ENCODE measurements at places on chromosomes 1 and 21. TPM values are rescaled to one million over a fixed set of nuclear protein-coding genes. Genes with fewer than 3 reads are reported as not detected.

PTP4A2 gene
- total RNA-seq = 342 TPM

GSTM1 gene
- total RNA-seq = not detected

DNAJC16 gene
- total RNA-seq = 12.2 TPM

SH2D1B gene
- total RNA-seq = not detected

CLEC20A gene
- total RNA-seq = not detected

CFAP57 gene
- total RNA-seq = 0.32 TPM

FAM177B gene
- not detected for total RNA-seq

ANGPTL3 gene
- total RNA-seq = not detected

TFAP2E gene
- 0.27 TPM for total RNA-seq

EXTL2 gene
- 10.8 TPM for total RNA-seq

DNA sequence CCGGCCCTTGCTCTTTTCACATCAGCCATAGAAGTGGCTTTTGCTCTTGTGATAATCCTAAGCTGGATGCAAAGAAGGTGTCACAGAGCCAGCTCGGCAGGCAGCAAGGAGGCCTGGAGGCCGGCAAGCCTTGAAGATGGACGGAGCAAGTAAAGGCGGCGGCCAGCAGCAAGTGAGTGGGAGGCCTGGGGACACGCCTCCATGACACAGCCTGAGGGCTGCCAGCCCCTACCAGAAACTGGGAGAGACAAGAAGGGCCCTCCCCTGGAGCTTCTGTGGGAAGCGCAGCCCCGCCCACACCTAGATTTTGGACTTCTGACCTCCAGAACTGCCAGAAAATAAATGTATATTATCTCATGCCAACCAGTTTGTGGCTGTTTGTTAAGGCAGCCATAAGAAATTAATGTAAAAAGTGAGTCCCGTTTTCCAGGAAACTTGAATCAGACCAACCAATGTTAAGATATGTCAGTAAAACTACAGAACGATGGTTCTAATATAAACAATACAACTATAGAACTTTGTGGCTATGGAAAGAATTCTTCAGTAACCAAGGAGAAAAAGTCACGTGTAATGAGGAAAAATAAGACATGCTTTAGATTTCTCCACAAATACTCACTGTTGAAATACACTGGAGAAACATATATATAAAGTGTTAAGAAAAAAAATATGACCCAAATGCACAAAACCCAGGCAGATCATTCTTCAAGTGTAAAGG is 49.9 kb downstream of the BACE2 start:
- DNase-seq = no peak

DNA sequence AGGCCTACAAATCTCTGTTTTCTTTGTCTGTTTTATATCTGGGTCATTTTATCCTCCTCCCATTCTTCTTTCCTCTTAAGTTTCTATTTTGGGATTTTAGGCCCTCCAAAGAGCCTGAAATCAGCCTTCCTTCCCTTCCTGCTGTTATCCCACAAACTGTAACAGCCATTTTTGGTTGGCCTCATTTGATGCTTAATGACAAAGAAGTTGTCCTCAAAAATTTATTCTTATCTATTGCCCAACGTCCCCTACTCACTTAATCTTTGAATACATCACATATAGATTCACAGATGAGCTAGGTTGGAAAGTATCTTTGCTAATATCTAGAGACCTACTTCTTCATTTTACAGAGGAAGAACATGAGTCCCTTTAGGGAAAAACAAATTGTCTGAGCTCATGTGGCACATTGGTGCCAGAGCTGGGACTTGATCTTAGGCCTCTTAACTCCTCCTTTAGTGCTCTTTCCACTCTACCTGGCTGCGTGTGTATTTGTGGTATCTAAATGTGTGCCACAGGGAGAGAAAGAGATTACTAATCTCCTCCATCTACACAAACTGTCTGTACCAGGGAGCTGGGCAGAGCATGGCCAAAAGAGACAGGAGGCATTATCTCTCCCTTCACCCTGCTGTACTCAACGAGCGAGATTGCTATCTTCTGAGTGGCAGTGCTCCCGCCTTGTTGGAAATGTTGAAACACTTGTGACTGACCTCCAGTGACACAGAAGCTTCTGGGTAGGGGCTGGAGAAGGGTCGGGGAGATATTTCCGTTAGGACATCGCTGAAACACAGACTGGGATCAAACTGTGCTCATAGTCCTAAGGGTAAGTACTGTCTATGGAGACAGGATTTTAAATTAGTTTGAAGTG is 30.1 kb downstream of the RHEX start:
- no peak for DNase-seq

DNA sequence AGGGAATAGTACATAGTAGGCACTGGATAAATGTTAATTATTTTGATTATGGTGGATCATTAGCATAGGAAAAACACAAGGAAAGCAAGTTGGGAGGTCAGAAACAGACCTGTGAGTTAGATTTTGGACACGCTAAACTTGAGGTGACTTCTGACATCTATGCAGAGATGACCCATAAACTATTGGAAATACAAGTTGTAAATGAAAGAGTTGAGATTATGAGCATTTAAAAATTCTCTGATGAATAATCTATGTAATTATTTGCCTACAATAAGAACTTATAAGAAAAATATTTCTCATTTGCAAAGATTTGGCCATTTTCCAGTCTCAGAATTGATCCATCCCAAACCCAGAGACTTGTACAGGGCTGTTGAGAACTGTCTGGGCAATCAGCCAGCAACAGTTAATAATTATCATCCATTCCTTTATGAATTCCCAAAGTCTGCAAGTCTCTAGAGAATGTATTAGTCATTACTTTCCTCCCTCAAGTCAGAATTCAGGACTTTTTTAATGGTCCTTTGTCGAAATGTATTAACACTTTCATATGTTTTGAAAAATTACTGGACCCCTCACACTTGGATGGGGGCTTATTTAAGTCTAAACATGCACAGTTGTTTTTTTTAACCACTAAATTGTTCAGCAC is 19.4 kb upstream of the SLAMF6 start:
- DNase-seq = no peak

DNA sequence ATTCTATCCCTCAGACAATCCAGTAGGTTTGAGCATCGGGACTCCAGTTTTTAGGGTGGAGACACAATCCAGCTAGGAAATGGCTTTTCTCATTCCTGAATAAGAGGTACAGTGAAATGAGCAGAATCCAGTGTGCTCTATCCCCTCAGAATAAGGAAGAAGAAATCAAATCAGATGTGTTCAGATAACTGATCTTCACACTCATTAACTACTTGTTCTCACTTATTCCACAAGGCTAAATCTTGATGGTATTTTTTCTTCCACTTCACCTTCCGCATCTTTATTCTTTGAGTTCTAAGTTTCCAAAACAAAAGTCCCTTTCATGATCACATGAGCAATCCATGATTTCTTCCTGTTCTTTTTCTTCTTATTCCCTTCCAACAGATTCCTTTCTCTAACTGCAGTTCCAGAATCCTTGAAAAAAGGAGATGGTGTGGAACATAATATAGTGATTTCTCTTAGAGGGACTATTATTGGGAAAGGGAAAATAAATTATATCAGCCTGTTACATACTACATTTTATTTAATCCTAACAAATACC is 1.7 kb downstream of the SYT11 start:
- no peak for DNase-seq

GRCh38 chr1:244647819-244648218 is 5.1 kb upstream of the DESI2 start:
- DNase-seq = no peak

DNA sequence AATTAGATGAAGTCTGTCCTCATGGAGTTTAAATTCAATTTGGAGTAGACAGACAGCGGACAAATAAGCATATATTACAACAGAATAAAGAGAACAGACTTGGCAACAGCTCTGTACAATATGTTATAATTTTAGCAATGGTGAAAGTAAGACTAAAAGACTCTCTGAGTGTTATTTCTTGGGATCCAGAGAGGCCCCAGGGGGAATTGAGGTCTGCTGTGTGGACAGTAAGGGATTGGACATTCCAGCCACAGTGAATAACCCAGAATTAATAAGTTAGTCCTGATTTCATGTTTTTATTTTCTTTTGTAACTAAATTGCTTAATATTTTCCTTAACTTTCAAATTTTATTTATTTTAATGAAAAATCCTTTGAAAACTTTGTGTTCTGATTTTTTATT is 101.7 kb downstream of the PATJ start:
- no peak for DNase-seq

- no peak for DNase-seq
These were observed 17.5 kb downstream of the ZBTB18 start for GRCh38 chr1:244068567-244068966.

GRCh38 chr1:237863234-237863633 is 27.5 kb downstream of the ZP4 start:
- no peak for DNase-seq

DNA sequence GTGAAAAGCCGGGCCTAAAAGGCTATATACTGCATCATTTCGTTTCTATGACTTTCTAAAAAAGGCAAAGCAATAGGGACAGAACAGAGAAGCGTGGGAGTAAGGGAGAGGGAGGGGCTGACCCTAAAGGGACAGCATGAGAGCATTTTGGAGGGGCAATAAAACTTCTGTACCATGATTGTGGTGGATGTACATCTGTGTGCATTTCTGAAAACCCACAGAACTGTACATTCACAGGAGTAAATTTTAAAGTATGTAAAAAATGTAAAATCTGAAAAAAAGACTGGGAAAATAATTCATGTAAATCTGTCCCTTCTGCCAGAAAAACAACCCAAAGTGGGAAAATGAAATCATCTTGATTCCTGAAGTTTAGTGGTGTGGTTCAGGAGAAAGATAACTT is 235.4 kb downstream of the CENPF start:
- DNase-seq = no peak

GRCh38 chr1:220371324-220371723 is 99.1 kb upstream of the RAB3GAP2 start:
- DNase-seq = no peak

- DNase-seq = no peak
These were observed 180.7 kb downstream of the ZBTB18 start for GRCh38 chr1:244231572-244232315.

DNA sequence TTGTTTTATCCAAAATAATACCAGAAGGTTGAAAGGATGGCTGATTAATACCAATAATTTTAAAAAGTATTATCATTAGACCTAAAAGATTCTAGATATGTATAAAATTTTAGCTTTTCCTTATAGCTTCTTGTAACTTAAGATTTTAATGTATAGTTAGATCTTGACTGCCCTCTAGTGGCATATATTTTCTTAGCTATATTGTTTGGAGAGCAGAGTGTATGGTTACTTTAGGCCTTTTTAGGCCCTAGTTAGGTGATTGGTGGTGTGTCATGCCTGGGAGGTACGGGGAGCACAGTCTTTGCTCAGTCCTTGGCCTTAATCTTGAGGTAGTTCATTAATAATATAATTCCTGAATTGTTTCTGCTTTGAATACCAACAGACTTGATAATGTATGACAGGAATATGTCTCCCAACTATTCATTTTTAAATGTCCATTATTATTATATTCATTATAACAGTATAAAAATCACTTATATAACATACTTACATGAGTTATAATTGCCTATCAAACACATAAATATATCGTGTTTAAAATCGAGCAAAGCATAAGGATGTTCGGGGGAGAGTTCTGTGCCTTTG is 328.4 kb downstream of the ZP4 start:
- DNase-seq = no peak

DNA sequence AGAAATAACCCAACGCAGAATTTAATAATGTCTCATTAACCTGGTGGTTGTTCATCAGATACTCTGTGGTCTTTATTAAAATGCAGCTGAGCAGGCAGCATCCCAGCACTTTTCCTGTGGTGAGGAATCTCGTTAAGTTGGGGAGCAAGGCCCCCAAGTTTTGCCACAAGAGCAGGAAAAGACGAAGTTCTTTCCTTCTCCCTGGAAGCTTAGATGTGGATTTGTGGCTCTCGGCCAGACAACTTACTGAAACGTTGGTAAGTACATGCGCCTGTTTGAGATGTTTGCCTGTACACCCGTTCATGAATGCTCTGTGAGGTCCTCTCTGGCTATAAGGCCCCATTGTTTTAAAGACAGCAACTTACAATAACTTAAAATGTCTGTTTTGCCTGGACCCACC is 34.3 kb upstream of the PDE9A start:
- no peak for DNase-seq

DNA sequence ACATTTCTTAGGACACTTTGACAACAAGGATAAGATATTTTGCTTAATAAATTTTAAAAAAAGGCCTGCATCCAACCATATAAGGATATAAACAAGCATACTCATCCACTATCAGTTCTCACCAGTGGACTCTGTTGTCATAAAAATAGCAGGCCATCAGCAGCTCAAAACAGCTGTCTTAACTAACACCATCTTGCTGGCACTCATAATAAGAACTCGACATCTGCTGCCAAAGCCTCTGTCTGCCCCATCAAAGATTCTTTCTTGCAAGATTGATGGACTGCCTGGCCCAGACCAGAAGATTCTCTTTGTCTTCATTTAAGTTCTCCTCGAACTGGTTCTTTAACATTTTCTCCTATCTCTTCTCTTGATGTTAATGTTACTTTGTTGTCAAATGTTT is 10.1 kb downstream of the JMJD4 start:
- DNase-seq = no peak
